MCF 10A (cell line): ENCODE measurements at places on chromosomes 7 and 10. TPM values are rescaled to one million over a fixed set of nuclear protein-coding genes. Genes with fewer than 3 reads are reported as not detected.

Gene CTBP2
- total RNA-seq: 129 and 152 TPM in 2 replicates

- DNase-seq: no peak
- no peak overlapping the region for H3K4me3 ChIP-seq
- H3K27me3 ChIP-seq: no peaks in the 10 kb centered on the region
- no peak overlapping the region for H3K27ac ChIP-seq
- H3K4me1 ChIP-seq: peaks cover 8% of the 10 kb centered on the region
- peaks cover 86% of the 10 kb centered on the region for H3K36me3 ChIP-seq
Measured at GRCh38 chr10:73156054-73156453, 11.8 kb downstream of the ECD start.

GRCh38 chr10:82321724-82322123, 446.7 kb downstream of the NRG3 start:
- H3K36me3 ChIP-seq: no peaks in the 10 kb centered on the region
- H3K4me3 ChIP-seq: no peak overlapping the region
- no peak overlapping the region for H3K27ac ChIP-seq
- H3K4me1 ChIP-seq: no peaks in the 10 kb centered on the region

GRCh38 chr10:34155812-34156211, 659.3 kb downstream of the PARD3 start:
- no peaks in the 10 kb centered on the region for H3K27me3 ChIP-seq
- H3K27ac ChIP-seq: no peak overlapping the region
- H3K4me3 ChIP-seq: no peak overlapping the region
- no peaks in the 10 kb centered on the region for H3K36me3 ChIP-seq

- H3K36me3 ChIP-seq: peaks cover 16% of the 10 kb centered on the region
- no peak overlapping the region for H3K4me3 ChIP-seq
- H3K4me1 ChIP-seq: peaks cover 25% of the 10 kb centered on the region
Measured at GRCh38 chr10:79296431-79296830, 50.8 kb upstream of the PPIF start.

Gene MEOX2
- total RNA-seq: not detected in 2 replicates

Gene ATP5F1C
- total RNA-seq: 268 and 281 TPM in 2 replicates

- no peak for DNase-seq
- H3K4me1 ChIP-seq: no peaks in the 10 kb centered on the region
- H3K27me3 ChIP-seq: no peaks in the 10 kb centered on the region
Measured at GRCh38 chr10:131852823-131853609, 47.8 kb upstream of the PPP2R2D start.

- H3K4me1 ChIP-seq: peaks cover 13% of the 10 kb centered on the region
- peak overlapping the region; percentile 36 for H3K4me3 ChIP-seq
- no peaks in the 10 kb centered on the region for H3K27me3 ChIP-seq
- H3K36me3 ChIP-seq: peaks cover 5% of the 10 kb centered on the region
Measured at GRCh38 chr7:7438851-7439250, 96.8 kb downstream of the COL28A1 start.

Gene HYAL4
- not detected in 2 replicates for total RNA-seq

GRCh38 chr7:24464861-24465260, 108.4 kb upstream of the PALS2 start:
- no peaks in the 10 kb centered on the region for H3K4me1 ChIP-seq
- peaks cover 38% of the 10 kb centered on the region for H3K27me3 ChIP-seq
- no peaks in the 10 kb centered on the region for H3K36me3 ChIP-seq

Gene KIAA1549
- total RNA-seq: 7.1 and 8.4 TPM in 2 replicates

DNA sequence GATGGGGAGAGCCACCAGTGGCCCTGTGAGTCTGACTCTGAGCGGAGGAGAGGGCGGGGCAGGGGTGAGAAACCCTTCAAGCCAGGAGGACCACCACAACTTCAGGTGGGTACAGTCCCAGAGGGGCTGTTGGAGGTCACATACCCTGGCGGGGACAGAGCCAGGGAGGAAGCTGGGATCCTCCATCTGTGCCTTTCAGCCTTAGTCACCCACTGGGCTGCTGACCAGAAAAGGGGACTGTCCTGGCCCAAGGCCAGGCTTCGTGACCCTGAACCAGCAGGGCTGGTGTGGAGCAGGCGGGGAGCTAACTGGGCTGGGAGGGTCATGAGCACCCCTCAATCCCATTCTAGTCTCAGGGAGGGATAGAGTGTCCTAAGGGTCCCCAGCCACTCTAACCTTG, 1.5 kb upstream of the CALHM3 start:
- no peaks in the 10 kb centered on the region for H3K27me3 ChIP-seq
- no peaks in the 10 kb centered on the region for H3K36me3 ChIP-seq
- H3K4me1 ChIP-seq: peaks cover 9% of the 10 kb centered on the region
- no peak overlapping the region for H3K27ac ChIP-seq
- DNase-seq: peak; percentile 26
- H3K4me3 ChIP-seq: no peak overlapping the region

Gene CFAP69
- total RNA-seq: 2.9 and 3.7 TPM in 2 replicates

- no peak for DNase-seq
- peaks cover 14% of the 10 kb centered on the region for H3K36me3 ChIP-seq
- H3K4me1 ChIP-seq: peaks cover 37% of the 10 kb centered on the region
Measured at GRCh38 chr10:34430685-34431084, 384.4 kb downstream of the PARD3 start.

DNA sequence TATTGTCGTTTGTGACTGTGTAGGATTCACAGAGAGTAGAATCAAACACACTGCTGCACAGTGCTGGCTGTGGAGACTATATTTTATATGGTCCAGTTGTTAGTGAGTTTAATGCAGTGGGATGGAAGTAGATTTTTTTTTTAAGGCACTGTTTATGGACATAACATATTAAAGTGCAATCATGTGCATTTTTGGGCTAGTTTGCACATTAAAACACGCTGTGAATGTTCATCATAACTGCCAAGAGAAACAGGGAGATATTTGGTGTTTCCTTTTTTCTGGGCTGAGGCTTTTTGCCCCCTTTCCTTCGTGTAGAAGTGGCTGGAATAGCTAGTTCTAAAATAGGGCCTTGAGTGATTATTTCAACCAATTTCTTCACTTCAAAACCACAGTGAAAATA, 139.2 kb downstream of the MYOF start:
- DNase-seq: no peak
- no peak overlapping the region for H3K27ac ChIP-seq
- H3K36me3 ChIP-seq: peaks cover 69% of the 10 kb centered on the region

DNA sequence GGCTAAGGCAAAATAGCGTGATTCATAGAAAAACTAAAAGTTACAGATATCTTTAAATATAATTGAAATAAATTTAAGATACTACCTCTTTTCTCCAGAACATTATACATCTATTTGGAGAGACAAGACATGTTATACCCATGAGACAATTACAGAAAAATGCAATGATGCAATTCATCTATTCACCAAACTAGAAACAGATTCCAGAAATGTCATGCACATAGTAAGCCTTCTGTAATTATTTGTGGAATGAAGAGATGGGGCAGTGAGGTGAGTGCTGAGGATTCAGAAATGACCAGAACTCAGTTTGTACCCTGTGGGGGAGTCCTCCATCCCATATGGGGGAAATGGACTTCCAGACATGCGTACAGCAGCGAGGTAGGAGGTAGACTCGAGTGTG, 99.4 kb downstream of the MKX start:
- no peaks in the 10 kb centered on the region for H3K27me3 ChIP-seq
- H3K4me1 ChIP-seq: peaks cover 17% of the 10 kb centered on the region
- no peaks in the 10 kb centered on the region for H3K36me3 ChIP-seq
- H3K27ac ChIP-seq: no peak overlapping the region

- H3K27me3 ChIP-seq: no peaks in the 10 kb centered on the region
- no peak overlapping the region for H3K4me3 ChIP-seq
- no peak overlapping the region for H3K27ac ChIP-seq
Measured at GRCh38 chr10:3480281-3480989, 304.6 kb downstream of the KLF6 start.

- H3K36me3 ChIP-seq: no peaks in the 10 kb centered on the region
- peaks cover 60% of the 10 kb centered on the region for H3K27me3 ChIP-seq
- H3K4me1 ChIP-seq: no peaks in the 10 kb centered on the region
- H3K4me3 ChIP-seq: no peak overlapping the region
- H3K27ac ChIP-seq: no peak overlapping the region
Measured at GRCh38 chr7:91411060-91411459, 146.8 kb downstream of the FZD1 start.

GRCh38 chr10:44258019-44258418, 126.9 kb downstream of the CXCL12 start:
- H3K36me3 ChIP-seq: no peaks in the 10 kb centered on the region
- H3K27me3 ChIP-seq: peaks cover 16% of the 10 kb centered on the region
- DNase-seq: no peak
- no peak overlapping the region for H3K4me3 ChIP-seq
- H3K4me1 ChIP-seq: peaks cover 6% of the 10 kb centered on the region

DNA sequence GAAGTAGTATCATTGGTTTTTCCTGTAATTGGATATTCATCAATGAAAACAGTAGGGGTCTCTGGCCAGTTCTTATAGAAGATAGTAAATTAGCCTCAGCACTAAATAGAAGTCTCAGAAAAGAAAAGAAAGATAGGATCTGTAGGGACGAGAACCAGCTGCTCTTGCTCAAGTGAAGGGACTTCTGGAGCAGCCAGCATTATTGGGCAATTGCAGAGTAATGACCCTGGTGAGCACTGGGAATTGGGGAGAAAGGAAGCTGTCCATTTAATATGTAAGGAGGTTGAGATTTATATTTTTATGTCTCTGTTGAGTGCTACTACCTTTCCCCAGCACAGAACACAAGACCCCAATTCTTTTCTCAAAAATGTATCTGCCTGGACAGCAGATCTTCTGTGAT, 61.2 kb upstream of the WNT16 start:
- no peaks in the 10 kb centered on the region for H3K36me3 ChIP-seq
- H3K27ac ChIP-seq: no peak overlapping the region
- peaks cover 21% of the 10 kb centered on the region for H3K27me3 ChIP-seq
- no peak for DNase-seq
- H3K4me3 ChIP-seq: no peak overlapping the region
- H3K4me1 ChIP-seq: no peaks in the 10 kb centered on the region

GRCh38 chr10:121830101-121830500, 97.7 kb downstream of the ATE1 start:
- H3K27ac ChIP-seq: no peak overlapping the region
- H3K4me1 ChIP-seq: no peaks in the 10 kb centered on the region
- H3K36me3 ChIP-seq: peaks cover 18% of the 10 kb centered on the region
- H3K4me3 ChIP-seq: no peak overlapping the region
- DNase-seq: no peak

- peak overlapping the region; percentile 39 for H3K27ac ChIP-seq
- no peak for DNase-seq
- H3K4me3 ChIP-seq: no peak overlapping the region
- peaks cover 22% of the 10 kb centered on the region for H3K4me1 ChIP-seq
Measured at GRCh38 chr7:134798155-134798554, 18.7 kb downstream of the CALD1 start.

Gene CRHR2
- not detected in 2 replicates for total RNA-seq

- H3K27me3 ChIP-seq: no peaks in the 10 kb centered on the region
- H3K36me3 ChIP-seq: no peaks in the 10 kb centered on the region
- peaks cover 5% of the 10 kb centered on the region for H3K4me1 ChIP-seq
- DNase-seq: no peak
- peak overlapping the region; percentile 12 for H3K27ac ChIP-seq
Measured at GRCh38 chr7:103142494-103142893, 6.4 kb downstream of the NAPEPLD start.

DNA sequence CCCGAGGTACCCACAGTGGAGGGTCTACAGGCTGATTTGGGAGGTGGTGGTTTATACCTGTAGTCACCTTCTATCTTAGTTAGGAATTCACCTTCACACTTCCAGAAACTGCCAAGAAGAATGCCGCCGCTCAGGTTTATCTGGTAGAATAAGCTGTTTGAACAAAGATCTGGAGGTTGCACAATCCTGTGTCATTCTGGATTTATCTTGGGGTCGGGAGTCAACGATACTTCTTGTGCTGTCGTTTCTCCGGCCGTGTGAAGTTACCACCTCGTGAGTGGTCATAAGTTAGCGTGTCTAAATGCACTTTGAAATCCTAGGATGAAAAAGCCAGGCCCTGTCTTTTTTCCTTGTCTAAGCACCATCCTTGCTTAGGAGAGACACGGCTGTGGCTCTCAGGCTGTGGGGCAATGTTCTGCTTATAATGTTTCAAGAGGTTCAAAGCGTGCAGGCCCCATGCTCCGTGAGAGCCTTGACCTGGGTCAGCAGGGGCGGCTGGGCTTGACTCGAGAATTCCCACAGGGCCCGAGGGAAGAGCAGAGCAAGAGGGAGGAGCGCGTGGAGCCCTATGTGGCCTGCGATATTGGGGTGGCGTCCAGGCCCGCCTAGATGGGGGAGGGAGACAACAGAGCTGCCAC, 35.5 kb downstream of the GRIFIN start:
- DNase-seq: no peak
- no peaks in the 10 kb centered on the region for H3K27me3 ChIP-seq
- no peak overlapping the region for H3K4me3 ChIP-seq
- peaks cover 22% of the 10 kb centered on the region for H3K4me1 ChIP-seq

- peak overlapping the region; percentile 44 for H3K27ac ChIP-seq
- DNase-seq: peak; percentile 73
- peak overlapping the region; percentile 42 for H3K4me3 ChIP-seq
- H3K4me1 ChIP-seq: peaks cover 50% of the 10 kb centered on the region
- H3K36me3 ChIP-seq: peaks cover 5% of the 10 kb centered on the region
- H3K27me3 ChIP-seq: no peaks in the 10 kb centered on the region
Measured at GRCh38 chr10:99926925-99927720, 82.6 kb downstream of the DNMBP start.

Gene ZNF239
- 9.9 and 16.4 TPM in 2 replicates for total RNA-seq

GRCh38 chr10:89547853-89548513, 12.6 kb upstream of the SLC16A12 start:
- H3K27ac ChIP-seq: no peak overlapping the region
- no peak for DNase-seq
- H3K4me1 ChIP-seq: peaks cover 19% of the 10 kb centered on the region
- H3K36me3 ChIP-seq: no peaks in the 10 kb centered on the region

- peaks cover 61% of the 10 kb centered on the region for H3K36me3 ChIP-seq
- H3K27ac ChIP-seq: no peak overlapping the region
- H3K4me1 ChIP-seq: peaks cover 12% of the 10 kb centered on the region
- DNase-seq: no peak
- H3K27me3 ChIP-seq: no peaks in the 10 kb centered on the region
Measured at GRCh38 chr7:139640681-139641080, 117.2 kb downstream of the CLEC2L start.

- H3K4me1 ChIP-seq: no peaks in the 10 kb centered on the region
- no peaks in the 10 kb centered on the region for H3K27me3 ChIP-seq
- no peak overlapping the region for H3K4me3 ChIP-seq
Measured at GRCh38 chr7:70579397-70580097, 552.4 kb upstream of the GALNT17 start.

- peak; percentile 61 for DNase-seq
- no peaks in the 10 kb centered on the region for H3K27me3 ChIP-seq
- peak overlapping the region; percentile 93 for H3K27ac ChIP-seq
- no peaks in the 10 kb centered on the region for H3K36me3 ChIP-seq
- peaks cover 29% of the 10 kb centered on the region for H3K4me1 ChIP-seq
Measured at GRCh38 chr10:81600185-81600584, 274.8 kb upstream of the NRG3 start.

DNA sequence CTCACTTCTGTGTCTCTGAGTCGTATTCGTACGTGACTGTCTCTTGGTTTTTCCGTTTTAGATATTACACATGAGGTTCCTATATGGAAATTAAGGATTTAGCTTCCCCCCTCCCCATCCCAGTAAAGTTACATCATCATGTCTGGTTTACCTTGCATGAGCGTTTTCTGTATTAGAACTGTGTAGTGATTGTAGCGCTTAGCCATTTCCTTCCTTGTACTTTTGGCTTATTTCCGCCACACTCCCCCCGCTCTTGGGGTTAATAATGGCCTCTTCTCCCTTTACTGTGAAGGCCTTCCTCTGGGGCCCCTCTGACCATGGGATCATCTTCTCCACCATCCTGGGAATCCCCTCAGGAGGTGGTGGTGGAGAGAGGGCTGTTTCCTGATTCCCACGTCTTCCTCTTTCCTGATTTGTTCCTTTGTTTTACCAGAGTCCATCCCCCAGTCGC, 27.2 kb upstream of the AP5Z1 start:
- peak overlapping the region; percentile 73 for H3K27ac ChIP-seq
- H3K36me3 ChIP-seq: peaks cover 60% of the 10 kb centered on the region
- DNase-seq: no peak
- H3K4me3 ChIP-seq: no peak overlapping the region
- H3K4me1 ChIP-seq: peaks cover 4% of the 10 kb centered on the region
- no peaks in the 10 kb centered on the region for H3K27me3 ChIP-seq

Gene AGAP6
- 18.2 and 18.8 TPM in 2 replicates for total RNA-seq

Gene SLC13A1
- not detected in 2 replicates for total RNA-seq
